Activated CD4-positive, alpha-beta T cell treated with anti-CD3 and anti-CD28 coated beads, Interleukin-2, amount 10 ng/mL, durations not matched to agents 24 days and 14 days (primary cell): ENCODE measurements at places on chromosomes 2 and 18. TPM values are rescaled to one million over a fixed set of nuclear protein-coding genes. Genes with fewer than 3 reads are reported as not detected.

- no peak for DNase-seq
Observed at GRCh38 chr2:196229013-196229412, 57.6 kb upstream of the STK17B start.

DNA sequence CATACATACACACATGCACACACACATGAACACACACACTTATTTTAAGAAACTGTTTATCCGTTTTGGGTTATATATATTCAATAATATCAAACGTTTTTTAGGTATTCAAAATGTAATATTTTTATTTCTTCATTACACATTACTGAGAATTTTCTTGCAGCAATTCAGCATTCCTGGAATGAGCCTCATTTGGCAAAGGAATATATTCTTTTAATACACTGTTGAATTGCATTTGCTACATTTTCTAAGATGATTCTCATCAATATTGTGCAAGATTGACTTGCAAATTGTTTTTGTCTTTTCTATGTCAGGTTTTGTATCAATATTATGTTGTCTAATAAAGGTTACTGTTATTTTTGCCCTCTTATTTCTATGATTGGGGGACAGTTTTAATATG lies 276.1 kb upstream of the CYP26B1 start:
- DNase-seq, result no peak

- DNase-seq, result no peak
Observed at GRCh38 chr2:45211636-45212035, 202.4 kb upstream of the SIX2 start.

DNA sequence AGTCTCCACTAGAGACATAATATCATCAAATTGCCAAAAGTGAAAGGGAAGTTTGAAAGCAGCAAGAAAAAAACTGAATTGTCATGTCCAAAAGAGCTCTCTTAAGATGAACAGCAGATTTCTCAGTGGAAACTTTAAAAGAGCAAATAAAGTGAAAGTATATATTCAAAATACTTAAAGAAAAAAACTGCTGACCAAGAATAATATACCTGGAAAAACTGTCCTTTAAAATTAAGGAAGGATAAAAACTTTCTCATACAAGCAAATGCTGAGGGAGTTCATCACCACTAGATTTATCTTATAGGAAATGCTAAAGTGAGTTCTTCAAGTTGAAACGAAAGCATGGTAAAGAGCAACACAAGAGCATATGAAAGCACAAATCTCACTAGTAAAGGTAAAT lies 83.3 kb upstream of the SCN1A start:
- no peak for DNase-seq

DNA sequence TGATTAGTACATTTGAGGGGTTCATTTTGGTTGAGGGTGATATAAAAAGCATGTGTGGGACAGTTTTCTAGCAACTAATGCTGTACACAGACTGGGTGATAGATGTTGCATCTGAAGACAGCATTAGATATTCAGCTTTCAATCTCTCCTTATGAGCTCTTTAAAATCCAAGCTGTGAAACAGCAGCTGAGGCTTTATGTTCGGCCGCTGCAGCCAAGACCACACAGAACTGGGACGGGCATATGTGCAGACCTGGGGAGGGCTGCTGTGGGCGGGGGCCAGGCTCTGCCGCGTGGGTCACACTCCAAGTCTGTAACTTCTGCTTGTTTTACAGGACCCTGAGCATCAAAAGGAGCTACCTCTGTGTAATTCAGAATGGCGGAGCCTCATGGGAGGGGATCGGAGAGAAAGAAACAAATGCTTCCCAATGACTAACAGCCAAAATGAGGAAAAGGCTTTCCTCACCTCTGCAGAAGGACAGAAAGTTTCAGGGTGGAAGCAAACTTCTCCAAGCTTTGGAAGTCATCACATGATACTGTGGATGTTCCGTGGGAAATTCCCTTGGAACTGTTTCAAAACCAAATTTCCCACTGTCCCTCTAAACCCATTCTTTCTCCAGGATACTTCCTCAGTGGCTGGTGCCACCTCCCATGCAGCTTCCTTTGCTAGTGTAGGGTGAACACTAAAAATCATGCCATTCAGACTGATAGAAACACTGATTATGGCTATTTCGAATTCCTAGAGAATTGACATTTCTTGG lies 711.9 kb upstream of the ID2 start:
- DNase-seq, result no peak

DNA sequence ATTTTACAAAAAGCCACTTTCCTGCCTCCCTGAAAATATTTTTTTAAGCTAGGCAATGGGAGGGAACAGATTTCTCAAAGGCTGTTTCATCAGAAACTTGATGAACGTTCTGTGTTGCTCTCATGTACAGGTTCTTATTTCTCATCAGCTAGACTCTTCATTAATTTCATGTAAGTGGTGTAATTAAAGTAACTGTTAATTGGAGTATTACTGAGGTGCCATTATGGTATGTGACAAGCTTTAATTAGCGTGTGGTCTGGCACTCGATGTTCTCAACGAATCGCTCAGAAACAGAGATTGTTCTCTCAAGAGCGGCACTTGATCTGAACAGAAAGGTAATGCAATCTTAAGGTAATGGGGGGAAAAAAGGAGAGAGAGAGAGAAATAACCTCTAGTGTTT lies 81.9 kb upstream of the MYCN start:
- DNase-seq, result no peak

DNA sequence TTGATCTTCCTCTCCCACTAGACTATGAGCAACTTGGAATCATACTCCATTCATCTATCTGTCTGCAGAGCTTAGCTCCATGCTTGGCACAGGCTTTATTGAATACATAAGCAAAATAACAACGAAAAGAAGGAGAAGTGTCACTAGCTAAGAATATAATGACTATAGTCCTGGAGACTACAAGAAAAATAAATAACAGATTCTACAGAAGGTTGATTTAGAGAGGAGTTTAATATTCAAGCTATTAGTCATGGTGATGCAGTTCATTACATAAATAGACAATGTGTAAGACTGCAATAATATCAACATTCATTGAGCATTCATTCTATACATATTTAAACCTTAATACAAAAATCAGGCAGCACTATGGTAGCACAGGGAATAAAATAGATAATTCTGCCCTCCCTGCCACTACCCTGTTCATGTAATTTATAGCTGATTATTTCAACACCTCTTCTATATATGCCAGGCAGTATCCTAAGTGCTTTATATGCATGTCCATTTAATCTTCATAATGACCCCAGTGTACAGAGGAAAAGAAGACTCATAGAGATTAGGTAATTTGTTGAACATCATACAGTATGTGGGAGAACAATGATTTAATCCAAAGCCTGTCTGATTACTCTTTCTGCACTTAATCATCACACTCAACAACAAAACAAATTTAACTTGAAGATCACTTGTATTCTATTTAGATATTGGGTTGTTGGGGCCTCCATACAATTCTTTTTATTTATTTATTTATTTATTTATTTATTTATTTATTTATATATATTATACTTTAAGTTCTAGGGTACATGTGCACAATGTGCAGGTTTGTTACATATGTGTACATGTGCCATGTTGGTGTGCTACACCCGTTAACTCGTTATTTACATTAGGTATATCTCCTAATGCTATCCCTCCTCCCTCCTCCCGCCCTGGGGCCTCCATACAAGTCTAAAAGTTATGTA lies 165.3 kb downstream of the RNF152 start:
- DNase-seq, result no peak

DNA sequence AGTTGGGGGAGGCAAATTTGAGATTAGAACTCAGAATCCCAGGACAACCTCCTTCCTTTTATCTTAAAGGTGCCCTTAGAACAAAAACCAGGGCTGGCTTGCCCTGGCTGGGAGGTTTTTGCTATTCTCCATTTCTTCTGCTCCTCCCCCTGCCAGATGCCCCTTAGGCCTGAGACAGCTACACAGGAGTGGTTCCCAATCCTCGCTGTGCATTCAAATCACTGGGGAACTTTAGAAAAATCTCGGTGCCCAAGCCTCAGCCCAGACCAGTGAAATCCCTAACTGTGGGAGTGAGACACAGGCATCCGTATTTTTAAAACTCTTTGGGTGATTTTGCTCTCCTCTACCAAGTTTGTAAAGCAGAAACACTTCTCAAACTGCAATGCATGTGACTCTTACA lies 38.8 kb downstream of the LBH start:
- no peak for DNase-seq

GRCh38 chr2:172232708-172233396 lies 130.2 kb upstream of the DLX2 start:
- no peak for DNase-seq

The GALNT13 gene
- total RNA-seq, result 0.19 TPM in 1 of 2 replicates, not detected in the other

DNA sequence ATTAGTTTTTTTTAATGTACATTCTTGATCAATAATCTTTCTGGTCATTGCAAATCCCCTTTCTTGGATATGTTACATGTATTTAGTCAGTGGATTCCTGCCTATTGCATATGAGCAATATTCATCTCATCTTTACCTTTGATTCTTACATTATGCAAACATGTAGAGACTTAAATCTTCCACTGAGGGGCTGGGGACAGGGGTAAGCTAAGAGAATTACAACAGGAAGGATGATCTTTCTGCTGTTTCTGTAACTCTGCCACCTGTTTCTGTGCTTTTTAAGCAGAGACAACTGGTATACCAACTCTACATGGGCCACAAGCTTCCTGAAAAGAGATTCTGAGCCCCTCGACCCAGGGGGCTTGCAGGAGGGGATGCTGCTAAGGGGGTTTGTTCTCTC lies 68.6 kb downstream of the RND3 start:
- DNase-seq, result peak; percentile 36

The SCN9A gene
- not detected in 2 replicates for total RNA-seq

The CELF4 gene
- not detected in 2 replicates for total RNA-seq

DNA sequence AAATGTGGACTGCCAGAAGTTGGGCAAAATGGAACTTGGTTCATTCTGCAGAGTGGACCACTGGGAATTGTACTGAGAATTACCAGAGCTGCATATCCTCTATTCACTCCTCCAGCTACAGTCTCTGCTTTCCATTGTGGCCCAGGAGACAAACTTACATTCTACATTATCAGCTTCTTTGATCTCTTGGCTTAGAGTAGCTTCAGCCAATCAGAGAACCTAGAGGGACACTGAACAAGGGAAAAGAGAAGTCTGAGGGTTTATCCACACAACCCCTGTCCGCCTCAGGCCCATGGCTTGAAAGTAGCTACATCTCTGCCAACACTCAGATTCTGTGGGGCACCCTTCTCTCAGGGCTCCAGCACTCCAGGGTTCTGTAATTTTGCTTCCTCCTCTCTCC lies 251.1 kb downstream of the TRIB2 start:
- no peak for DNase-seq

The DNER gene
- total RNA-seq, result not detected in 2 replicates

DNA sequence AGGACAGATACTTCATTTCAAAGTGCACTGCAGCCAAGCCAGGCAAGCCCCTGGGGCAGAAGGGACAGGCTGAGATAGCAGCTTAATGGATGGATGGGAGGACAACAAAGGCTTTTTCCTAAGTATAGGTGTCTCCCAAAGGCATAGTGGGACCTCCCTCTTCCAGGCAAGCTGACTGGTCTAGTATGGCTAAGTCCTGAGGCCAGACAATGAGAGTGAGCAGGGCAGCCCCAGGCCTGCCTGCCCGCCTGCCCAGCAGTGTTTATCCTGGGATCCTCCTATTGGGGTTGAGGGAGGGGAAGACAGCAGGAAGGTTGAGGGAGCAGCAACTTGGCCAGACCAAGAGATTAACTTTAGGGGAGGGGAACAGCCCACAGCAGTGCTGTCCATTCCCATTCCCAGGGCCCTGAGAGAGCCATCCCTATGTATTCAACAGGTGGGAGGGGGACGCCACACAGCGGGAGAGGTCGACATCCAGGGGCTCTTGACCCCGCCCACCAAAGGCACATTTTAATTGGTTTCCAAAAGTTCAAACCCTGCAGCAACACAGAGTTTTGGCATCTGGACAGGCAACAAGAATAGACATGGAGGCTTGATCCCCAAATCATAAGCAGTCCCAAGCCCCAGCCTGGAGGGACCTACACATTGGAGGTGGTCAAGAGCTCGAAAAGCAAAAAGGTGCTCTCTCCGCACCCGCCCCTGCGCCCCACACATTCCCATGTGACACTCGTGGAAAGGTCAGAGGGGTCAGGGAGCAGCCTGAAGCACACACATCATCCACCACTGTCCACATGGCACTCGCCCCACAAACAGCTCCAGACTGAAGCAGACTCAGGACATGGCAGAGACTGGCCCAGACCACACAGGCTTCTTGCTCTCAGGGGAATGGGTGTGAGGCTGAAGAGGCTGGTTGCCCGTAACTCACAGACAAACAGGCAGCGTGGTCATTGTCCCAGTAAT lies 2.9 kb upstream of the SFXN5 start:
- DNase-seq, result no peak

GRCh38 chr2:200708943-200709342 lies 102.8 kb upstream of the BZW1 start:
- no peak for DNase-seq

GRCh38 chr2:42547014-42547413 lies 21.4 kb upstream of the MTA3 start:
- DNase-seq, result no peak

The ZNF892 gene
- 4.7 and 5.5 TPM in 2 replicates for total RNA-seq

GRCh38 chr2:71716697-71717624 lies 263.6 kb downstream of the DYSF start:
- DNase-seq, result no peak

The RESP18 gene
- total RNA-seq, result not detected in 2 replicates

The RMND5A gene
- total RNA-seq, result 42.0 and 46.4 TPM in 2 replicates

GRCh38 chr2:229971298-229971790 lies 49.0 kb downstream of the FBXO36 start:
- no peak for DNase-seq

- DNase-seq, result peak; percentile 54
Observed at GRCh38 chr2:98614024-98614739, 5.8 kb downstream of the UNC50 start.

DNA sequence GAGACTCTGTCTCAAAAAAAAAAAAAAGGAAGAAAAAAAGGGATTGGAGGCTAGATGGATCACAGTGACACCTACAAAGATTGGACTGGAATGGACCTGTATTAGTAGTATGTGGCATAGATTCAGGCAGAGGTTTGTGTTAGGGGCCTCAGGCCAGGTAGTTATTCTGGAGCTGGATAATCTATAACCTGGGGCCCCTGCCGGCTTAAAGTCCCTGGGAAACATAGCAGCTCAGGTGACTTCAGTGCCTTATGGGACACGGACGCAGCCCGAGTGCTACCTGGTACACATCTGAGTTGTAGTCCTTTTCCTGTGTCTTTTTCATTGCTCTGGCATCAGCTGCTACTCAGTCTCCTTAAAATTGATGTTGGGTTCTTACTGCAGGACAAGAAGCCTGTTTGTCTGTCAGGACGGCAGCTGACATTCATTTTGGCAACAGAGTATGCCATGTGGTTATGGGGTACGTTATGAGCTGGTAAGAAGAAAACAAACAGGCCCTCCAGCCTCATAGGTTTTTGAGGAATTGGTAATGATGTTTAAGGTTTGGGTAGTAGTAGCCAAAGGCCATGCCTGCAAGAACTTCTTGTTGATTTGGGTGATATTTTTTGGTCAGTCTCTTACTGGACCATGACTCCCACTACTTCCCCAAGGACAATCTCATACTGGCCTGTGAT lies 27.8 kb downstream of the AGFG1 start:
- no peak for DNase-seq

The NETO1 gene
- not detected in 2 replicates for total RNA-seq

DNA sequence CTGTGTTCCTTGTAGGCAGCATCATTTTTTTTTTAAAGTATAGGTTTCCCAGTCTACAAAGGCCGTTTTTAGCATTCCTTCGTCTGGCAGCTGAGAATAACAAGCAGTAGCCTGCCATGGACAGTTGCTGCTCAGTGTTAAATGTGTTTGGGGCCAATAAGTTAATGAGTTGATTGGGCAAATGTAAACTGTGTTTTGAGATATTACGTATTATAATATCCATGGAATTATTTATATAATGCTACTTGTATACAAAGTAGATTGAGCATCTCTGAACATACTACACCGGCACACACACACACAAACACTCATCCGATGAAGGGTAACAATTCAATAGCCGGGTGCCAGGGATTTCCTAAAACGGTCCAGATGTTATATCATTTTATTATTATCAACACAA lies 97.2 kb downstream of the IRS1 start:
- DNase-seq, result no peak
